Fibroblast of skin of left biceps (primary cell): ENCODE measurements at places on chromosomes 6 and 20.

GRCh38 chr6:125267806-125268523 lies 33.8 kb downstream of the HDDC2 start:
- DNase-seq, result no peak

- DNase-seq, result no peak
Measured at GRCh38 chr6:144265061-144265357, 20.1 kb upstream of the UTRN start.

GRCh38 chr20:19976595-19977372 lies 40.4 kb upstream of the NAA20 start:
- DNase-seq, result no peak

GRCh38 chr6:122696079-122696478 lies 83.4 kb upstream of the FABP7 start:
- peak; percentile 65 for DNase-seq

DNA sequence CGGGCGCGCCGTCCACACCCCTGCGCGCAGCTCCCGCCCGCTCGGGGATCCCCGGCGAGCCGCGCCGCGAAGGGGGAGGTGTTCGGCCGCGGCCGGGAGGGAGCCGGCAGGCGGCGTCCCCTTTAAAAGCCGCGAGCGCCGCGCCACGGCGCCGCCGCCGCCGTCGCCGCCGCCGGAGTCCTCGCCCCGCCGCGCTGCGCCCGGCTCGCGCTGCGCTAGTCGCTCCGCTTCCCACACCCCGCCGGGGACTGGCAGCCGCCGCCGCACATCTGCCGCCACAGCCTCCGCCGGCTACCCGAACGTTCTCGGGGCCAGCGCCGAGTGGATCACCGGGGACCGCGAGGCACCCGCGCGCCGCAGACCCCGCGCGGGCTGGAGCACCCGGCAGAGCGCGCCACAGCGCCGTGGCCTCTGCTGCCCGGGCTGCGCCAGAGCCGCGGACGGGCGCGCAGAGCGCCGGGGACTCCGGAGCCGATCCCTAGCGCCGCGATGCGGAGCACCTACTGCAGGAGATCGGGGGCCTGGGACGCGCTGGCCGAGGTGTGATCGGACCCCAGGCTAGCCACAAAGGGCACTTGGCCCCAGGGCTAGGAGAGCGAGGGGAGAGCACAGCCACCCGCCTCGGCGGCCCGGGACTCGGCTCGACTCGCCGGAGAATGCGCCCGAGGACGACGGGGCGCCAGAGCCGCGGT lies at the start of gene BMP2:
Gene BMP2, plus strand, starts transcription at position 151 of the 692 bp plus-strand sequence. CDS start 2,441 bp downstream, outside the sequence.
- DNase-seq, result no peak

- DNase-seq, result no peak
Measured at GRCh38 chr6:163940705-163941623, 526.4 kb downstream of the QKI start.

DNA sequence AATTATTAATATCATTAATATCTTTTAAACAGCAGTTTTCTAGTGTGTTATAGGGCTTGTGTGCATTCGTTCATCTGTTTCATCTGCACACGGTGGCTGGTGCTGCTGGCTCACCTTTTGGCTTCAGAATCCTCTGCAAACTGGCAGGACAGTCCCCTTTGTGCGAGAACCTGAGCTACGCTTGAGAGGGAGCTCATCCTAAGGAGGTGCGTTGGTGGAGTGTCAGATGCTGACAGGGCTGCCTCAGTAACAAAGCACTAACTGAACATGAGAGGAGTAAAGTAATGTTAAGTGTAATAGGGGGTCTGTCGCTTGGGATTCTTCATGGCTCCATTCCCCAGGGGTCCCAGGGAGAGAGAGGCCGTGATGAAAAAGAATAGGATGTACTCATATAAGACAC lies 22.4 kb downstream of the ELOVL2 start:
- DNase-seq, result no peak

DNA sequence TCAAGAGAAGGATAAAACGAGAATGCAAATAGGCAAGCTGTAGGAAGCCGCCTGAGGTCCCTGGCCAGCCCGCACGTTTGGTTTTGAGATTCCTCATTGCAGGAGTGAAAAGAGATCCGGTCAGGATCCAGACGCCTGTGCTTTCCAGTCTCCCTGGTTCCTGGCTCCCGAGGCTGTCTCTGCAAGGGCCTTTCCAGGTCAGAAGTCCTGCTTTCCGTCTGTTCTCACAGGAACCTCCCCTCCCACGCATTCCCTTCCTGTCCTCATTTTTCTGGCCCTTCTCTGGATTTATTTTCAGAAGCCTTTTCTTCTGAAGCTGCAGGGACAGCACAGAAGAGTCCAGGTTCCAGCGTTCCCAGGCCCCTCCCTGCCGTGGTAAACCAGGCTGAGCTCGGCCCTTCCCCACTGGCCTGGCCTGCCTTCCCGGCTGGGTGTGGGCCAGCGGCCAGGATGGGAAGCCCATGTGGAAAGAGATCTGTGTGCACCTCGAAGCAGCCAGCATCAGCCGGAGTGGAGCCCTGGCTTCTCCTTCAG lies 54.0 kb downstream of the TMEM242 start:
- no peak for DNase-seq

DNA sequence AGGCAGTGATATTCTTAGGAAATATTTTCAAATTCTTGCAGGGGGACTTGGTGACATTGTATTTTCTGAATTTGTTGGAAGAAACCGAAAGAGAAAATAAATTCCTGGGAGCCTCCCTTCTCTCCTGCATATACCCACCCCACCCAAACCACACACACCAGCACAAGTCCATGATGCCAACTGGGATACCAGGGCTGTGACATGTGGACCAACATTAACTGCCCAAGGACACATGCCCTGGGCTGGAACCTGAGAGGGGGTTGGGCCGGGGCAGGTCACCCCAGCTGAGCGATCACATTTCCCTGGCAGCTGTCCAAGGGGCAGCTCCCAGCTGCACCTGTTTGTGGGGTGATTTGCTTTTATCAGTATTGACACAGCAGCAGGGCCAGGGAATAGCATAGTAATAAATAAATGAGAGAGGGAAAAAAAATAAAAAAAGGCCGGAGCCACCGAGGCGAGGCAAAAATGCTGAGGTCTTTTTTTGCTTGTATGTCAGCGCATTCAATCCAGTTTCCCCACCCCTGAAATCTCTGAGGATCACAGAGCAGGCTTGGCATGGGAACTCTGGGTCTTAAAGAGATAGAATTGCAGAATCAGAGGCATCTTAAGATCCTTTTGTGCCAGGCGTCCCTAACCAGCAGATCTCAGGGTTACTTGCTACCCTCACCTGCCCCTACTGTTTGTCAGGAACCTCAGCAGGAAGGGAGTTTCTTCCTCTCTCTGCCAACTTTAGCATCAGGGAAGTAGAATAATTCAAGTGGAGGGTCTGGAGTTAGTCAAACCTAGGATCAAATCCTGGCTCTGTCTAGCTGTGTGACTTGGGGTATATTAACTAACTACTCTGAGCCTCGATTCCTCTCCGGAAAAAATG lies 66.5 kb upstream of the PIM1 start:
- no peak for DNase-seq

GRCh38 chr20:3156811-3157619 lies 2.6 kb downstream of the FASTKD5 start:
- DNase-seq, result no peak

DNA sequence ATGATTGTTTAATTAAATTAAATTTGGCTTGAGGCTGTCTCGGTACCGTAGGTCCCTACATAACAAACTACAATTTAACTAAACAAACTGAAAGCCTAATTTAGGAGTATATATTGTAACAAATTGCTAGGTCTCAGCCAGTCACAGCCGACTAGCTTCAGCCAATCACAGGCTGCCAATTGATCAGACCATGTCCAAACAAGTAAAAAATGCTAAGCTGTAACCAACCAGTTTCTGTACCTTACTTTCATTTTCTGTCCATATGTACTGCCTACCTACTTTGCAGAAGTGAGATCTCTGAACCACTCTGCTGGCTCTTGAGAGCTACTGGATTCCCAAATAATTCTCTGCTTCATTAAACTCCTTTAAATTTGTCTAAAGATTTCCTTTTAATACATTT lies 648.0 kb upstream of the GJE1 start:
- no peak for DNase-seq

DNA sequence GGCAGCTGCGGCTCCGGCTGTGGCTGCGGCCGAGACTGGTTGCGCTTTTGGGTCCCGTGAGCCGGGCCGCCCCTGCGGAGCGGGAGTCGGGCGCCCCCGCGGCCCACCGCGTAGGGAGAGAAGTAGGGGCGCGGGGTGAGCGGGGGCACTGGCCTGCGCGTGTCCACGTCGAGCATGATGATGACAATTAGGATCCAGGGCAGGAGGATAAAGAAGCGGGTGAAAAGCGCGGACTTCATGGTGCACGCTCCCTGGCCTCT lies 739 bp downstream of the B3GAT2 start:
- DNase-seq, result no peak

- DNase-seq, result no peak
Measured at GRCh38 chr20:10336959-10337729, 96.9 kb downstream of the MKKS start.

- DNase-seq, result no peak
Measured at GRCh38 chr6:137937834-137938233, 70.8 kb downstream of the TNFAIP3 start.

GRCh38 chr6:108556250-108556649 lies 4.5 kb upstream of the FOXO3 start:
- no peak for DNase-seq

- peak; percentile 84 for DNase-seq
Measured at GRCh38 chr6:4351520-4352321, 216.3 kb upstream of the ECI2 start.

GRCh38 chr20:41437836-41438235 lies 71.2 kb upstream of the EMILIN3 start:
- DNase-seq, result no peak

- no peak for DNase-seq
Measured at GRCh38 chr20:24892522-24892921, 56.5 kb upstream of the CST7 start.

GRCh38 chr6:54248994-54249393 lies 59.2 kb upstream of the TINAG start:
- DNase-seq, result no peak

DNA sequence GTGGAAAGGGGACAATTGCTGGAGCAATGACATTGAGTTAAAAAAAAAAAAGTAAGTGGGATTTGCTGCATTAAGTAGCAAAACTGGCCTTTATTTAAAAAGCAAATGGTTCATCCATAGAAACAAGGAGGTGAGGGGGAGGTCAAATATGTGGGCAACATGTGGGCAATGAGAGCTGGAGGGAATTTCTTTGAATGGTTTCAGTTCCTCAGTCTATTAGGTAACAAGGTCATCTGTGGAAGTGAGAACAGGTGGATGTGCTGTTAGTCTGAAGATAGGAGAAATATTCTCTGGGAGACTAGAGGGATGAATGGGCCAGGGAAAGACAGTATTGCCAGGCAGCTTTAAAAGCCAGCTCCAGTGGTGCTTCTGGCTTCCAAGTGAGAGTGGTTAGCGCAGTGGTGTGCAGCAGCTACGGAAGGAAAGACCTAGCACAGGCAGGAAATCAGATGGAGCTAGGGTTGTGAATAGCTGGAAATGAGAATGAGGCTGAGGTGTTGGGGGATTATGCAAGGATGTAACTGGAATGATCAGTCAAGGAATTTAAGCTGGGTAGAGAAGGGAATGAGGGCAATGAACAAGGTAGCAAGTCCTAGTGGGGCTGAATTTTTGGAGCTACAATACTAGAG lies 727.6 kb downstream of the PTPRT start:
- DNase-seq, result no peak

GRCh38 chr20:46056027-46056833 lies 27.2 kb downstream of the SLC12A5 start:
- DNase-seq, result no peak

DNA sequence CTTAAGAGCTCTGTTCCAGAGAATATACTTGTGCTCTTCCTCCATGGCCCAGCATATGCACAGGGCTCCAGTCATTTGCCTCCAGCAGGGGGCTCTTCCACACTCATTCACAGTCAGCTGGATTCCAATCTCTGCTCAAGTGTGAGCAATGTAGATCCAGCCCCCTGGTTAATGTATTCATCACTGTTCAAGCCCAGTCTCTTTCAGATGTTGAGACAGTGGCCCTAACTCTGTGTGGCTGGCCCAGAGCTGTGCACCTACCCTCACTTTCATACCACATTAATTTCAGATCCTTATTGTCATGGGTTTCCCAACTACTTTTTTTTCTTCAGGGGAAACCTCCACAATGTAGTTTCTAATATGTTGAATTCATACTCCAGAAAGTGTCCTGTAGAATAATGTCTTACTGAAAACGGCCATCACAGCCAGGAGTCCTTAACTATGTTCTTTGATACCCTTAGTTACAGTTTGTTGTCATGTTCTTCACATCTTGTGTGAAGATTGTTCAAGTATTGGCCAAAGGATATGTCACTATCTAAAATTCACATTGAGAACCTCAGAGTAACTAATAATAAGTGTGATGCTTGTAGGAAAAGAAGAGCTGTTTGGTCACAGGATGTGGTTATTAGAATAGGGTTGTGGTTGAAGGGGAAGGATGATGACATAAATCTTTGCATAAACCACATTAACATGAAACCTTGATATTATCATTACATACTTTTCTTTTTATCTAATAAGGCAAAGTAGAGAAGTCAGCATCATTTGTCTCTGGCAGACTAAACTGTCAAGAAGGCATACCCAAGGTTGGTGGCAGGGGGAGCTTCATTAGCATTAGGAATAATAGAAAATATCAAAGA lies 14.4 kb upstream of the HLA-DQA1 start:
- DNase-seq, result no peak

GRCh38 chr6:19552076-19552475 lies 285.1 kb upstream of the ID4 start:
- DNase-seq, result peak; percentile 5

GRCh38 chr6:170317076-170317475 lies 10.5 kb downstream of the FAM120B start:
- DNase-seq, result no peak

DNA sequence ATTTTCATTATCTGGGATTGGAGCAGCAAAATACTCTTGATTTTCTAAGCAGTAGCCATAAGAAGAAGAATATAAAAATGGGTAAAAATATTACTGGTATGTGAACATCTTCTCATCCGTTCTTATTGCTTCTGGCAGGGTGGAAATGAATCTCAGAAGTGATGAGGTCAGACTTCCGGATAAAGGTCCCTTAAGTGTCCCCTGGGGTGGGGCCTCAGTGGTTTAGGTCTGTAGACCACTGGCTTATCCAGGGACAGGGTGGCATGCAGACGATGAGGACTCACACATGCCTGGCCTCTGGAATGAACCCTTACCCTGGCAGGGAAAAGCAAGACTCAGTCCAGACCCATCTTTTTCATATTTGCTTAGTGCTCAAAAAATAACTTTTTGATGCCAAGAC lies 143.3 kb downstream of the UST start:
- DNase-seq, result no peak

- peak; percentile 37 for DNase-seq
Measured at GRCh38 chr6:37051138-37052026, 45.9 kb downstream of the FGD2 start.

DNA sequence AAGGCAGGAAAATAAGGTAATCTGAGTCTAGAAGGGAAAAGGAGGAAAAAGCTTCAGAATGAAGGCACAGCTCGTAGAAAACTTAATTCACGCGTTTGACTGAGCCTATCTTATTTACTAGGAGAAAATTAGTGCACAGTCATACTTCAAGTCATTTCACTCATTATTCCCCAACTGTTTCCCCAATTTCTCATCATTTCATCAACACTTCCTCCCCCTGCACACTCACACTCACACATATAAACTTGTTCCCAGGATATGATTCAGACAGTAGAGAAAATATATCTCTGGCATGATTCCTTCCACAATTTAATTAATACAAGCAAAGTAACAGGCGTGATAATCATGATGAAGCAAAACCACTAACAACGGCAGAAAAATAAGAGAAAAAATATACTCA lies 94.5 kb upstream of the F13A1 start:
- no peak for DNase-seq
